Omental fat pad (tissue), 4 donors: ENCODE measurements at places on chromosomes 7 and 10.

- DNase-seq: no peak
Measured at GRCh38 chr7:37732253-37732652, 48.7 kb downstream of the GPR141 start.

- DNase-seq: no peak
Measured at GRCh38 chr7:134394056-134394455, 64.8 kb downstream of the AKR1B1 start.

DNA sequence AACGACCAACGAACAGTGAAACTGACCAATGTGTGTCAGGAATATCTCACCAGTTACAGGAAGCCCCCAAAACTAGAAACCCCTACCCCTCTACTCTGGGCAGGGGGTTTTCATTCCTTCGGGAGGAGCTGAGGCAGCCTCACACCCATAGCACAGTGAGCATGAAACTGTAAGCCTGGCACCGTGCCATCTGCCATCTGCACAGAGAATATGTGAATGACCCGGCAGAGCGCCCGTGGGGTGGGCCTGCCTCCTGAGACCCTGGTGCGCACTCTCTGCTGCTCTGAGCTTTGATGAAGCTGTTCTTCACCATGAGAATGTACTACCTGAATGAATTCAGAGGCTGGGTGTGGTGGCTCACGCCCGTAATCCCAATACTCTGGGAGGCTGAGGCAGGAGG is 27.1 kb downstream of the DAGLB start:
- DNase-seq: no peak

DNA sequence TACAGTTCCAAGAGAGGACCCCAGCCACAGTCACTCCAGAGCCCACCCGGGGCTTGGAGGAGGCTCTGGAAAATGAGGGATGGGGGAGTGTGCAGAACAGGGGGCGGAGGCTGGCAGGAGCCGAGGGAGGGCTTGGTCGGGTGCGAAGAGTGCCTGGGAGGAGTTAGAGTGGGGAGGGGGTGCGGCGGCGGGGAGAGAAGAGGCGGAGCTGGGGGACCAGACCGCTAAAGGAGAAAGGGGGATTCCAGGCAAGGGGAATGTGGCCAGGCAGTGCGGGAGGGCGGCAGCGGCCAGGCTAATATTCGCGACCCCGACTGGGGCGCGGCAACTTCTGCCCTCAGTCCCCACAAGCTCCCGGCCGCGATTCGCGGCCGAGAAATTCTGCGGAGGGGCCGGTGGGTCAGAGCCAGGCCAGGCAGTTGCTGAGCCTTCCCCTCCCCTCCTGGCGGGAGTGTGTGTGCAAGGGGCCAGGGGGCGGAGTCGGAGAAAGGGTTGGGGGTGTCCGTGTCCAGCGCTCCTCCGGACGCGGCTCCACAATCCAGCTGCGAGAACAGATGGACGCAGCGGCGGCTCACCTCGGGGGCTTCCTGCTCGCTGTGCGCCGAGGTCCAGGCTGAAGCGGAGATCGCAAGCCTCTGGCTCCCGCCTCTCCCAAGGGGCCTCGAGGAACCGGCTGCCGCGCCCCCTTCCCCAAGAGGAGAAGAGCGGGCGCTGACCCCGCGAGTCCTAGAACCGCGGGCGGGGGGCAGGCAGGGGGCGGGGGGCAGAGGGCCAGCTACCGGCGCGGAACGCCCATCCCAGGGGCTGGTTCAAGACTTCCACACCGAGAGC is 612 bp upstream of the SLC18A3 start:
- no peak for DNase-seq

DNA sequence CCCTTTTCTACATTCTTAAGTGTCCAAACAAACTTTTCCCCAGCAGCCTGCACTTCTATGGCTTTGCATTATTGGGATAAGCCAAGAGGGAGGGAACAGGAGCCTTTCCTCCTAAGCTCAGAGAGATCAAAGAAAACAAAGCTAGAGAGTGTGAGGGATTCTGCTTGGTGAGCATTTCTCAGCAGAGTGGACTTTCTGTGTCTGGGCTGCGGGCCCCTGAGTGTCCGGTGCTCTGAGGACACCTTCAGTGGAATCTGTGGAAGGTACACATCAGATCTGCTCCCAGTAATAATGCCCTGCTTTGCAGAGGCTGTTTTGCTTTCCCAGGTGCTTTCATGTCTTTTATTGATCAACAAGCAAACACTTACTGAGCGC is 50.2 kb downstream of the KCNMA1 start:
- DNase-seq: no peak

DNA sequence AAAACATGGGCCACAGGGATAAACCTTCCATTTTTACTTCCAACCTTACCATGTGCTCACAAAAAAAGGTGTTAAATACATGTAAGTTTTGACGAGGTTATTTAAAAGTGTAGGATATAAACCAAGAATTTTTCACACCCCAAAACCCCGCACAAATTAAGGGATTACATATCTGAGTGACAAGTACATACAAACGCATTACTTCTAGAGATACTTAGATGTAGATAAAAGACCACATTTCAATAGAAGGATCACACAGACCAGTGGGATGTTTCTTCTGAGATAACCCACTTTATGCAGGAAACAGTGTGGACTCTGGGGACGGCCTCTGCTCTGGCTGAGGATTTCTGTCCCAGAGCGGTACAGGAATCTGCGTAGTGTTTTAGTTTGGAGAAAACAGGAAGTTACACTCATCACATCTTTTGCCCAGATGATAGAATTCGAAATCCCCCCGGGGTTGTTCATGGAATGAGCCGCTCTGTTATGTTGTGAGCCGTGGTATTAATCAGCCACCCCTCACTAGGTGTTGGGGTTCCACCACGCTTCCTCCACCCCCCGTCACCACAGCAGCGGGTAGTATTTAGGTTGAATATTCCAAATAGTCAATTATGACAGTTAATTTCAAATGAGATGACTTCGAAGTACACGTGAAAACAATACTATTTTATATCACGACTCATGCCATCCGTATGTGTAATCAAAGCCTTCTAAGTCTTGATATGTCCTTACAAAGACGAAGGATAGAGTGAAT is 1.3 kb upstream of the CUL1 start:
- DNase-seq: no peak

DNA sequence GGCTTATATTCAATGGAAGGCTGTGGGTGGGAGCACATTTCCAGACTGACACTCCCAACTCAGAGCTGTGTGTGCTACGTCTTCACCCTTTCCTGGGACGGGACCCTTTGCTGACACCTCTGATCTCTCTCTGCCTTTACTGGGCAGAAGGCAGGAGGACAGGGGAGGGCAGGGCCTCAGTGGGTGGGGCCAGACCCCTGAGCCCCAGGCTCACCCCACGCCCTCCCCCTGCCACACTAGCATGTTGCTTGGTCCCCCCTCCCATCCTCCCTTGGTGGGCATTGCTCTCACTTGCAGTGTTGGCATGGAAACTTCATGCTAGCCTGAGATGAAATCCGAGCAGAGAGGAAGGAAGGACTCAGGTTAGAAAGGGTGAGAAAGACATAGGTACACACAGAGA is 18.4 kb downstream of the TMEM273 start:
- no peak for DNase-seq

DNA sequence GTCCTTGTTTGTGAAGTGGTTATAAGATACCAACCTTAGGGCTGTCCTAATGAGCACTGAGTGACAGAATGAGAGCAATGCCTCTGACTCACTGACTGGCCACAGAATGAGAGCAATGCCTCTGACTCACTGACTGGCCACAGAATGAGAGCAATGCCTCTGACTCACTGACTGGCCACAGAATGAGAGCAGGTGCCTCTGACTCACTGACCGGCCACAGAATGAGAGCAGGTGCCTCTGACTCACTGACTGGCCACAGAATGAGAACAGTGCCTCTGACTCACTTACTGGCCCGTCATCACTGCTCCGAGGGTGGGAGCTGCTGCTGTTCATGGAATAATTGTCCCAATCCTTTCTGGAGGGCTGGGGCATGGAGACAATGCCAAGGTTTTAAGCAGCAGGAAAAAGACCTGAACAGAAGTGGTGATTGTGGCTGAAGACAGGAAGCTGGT is 265.2 kb upstream of the PPP2R2D start:
- DNase-seq: no peak

DNA sequence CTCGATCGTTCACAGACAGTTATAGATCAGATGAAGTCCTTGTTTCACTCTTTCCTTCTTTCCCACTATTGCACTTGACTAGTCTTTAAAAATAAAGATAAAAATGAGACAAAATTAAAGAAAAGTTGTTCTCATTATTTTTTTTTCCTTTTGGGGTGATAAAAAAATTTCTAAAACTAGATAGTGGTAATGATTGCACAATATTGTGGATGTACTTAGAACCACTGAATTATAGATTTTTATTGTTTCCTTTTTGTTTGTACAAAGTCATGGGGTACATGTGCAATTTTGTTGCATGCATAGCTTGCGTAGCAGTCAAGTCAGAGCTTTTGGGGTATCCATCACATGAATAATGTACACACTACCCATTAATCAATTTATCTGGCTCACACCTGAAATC is 97.3 kb downstream of the PHTF2 start:
- DNase-seq: no peak

DNA sequence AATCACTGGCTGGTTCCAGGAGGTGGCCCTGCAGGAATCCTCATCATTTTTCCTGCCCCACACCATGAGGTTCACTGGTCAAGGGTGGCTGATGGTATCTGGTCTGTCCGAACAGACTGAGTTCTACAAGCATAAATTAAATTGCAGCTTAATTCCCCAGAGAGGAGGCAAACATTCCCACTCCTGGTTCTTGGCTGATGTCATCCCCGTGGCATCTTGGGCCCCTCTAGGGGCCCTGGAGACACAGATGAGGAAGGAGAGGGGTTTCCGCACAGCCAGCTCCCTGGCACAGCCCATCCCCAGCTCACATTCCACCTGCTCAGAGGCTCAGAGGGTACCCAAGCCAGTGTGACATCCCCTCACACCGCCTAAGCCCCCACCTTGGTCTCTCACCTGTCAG is 5.3 kb upstream of the KLRG2 start:
- DNase-seq: no peak

DNA sequence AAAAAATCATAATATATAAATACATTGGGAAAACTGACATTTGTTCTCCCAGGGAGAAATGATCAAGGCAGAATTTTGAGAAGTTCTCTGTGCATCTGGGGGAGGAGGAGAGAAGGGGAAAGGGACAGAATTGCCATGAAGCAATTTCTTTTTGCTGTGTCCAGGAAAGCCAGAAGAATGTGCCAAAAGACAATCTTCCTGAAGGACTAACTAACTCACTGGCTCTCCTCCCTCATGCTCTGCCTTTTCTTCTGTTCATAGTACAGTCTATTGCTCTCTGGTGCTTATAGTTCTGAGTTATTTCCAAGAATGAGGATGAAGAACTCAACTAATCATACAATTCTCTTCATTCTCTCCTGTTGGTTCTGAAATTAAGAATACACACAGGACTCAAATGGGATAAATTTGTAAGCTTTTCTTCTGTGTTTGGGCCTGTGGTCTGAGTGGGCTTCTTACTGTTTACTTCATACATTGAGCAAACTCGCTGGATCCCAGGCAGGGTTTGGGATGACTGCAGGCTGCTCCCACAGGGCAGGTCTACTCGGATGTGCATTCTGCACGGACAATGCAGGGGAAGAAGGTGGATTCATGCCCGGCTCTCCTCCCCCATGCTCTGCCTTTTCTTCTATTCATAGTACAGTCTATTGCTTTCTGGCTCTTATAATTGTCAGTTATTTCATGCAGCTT is 22.2 kb upstream of the FAM171A1 start:
- no peak for DNase-seq

DNA sequence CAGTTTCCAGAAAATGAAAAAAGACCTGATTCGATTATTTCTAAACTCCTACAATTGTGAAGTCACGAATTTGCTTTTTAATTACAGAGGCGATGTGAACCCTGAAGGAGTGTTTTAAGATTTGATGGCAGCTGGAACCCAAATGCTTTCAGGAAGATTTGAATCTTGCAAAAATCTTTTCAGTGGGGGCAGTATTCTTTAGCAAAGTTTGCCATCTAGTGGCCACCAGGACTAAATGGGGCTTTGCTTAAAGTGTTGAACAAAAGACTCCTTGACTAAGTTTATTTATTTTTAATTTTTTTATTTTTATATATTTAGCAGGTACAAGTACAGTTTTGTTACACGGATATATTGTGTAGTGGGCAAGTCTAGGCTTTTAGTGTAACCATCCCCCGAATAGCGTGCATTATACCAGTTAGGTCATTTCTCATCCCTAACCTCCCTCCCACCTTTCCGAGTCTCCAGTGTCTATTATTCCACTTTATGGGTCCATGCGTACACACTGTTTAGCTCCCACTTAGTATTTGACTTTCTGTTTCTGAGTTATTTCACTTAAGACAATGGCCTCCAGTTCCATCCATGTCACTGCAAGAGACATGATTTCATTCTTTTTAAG is 98.8 kb downstream of the CACNB2 start:
- no peak for DNase-seq

DNA sequence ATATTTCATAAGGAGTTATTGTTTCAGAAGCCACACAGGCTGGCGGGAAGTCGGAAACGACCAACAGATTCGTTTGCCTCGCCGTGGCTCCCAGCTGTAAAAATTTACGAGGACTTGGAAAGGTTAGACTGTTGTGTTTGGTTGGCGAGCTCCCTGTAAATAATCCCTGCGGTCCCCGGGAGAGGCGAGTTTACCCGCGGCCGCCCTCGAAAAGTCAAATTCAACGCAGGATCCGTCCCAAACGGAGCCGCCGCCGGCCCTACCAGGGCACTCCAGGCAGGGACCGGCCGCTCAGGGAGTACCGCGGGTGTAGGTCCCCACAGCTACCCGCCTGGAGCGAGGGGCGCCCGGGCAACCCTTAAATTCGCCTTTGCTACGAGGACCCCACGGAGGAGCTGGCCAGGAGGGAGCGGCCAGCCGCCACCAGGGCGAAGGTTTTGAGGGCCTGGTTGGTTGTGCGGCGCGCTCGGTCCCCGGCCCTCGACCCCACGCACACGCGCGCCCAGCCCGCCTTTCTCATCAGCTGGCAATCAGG is 726 bp upstream of the HOXA9 start:
- DNase-seq: no peak

DNA sequence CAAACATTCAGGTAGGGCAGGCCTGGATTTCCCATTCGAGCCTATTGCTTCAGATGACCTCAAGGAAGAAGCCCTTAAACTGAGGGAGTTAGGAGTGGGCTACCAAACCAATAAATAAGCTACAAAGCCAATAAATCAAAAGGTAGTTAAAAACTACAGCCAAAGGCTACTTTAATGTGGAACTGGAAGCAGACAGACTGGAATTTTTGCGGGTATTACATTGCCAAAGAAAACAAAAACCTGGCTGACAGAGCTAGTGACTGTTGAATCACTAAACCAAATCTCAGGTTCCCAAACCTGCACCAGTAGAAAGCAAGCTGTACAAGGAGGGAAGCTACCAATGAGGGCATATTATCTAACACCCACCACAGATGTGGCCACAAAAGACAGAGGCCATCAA is 315.6 kb downstream of the GRM8 start:
- no peak for DNase-seq
